ENCODE measurements at places on chromosomes 12 and 14. TPM values are rescaled to one million over a fixed set of nuclear protein-coding genes. Genes with fewer than 3 reads are reported as not detected.

Gene CLECL1
- 0.40 TPM for total RNA-seq

Gene CEBPE
- not detected for total RNA-seq

Gene PTPN6
- 44.8 TPM for total RNA-seq

Gene FGF23
- total RNA-seq, result not detected

Gene OR4K5
- not detected for total RNA-seq

Gene PACS2
- total RNA-seq, result 44.1 TPM

Gene FSCB
- total RNA-seq, result not detected

Gene NELL2
- total RNA-seq, result 2.1 TPM

Gene MYF6
- not detected for total RNA-seq

Gene KLRD1
- 1.1 TPM for total RNA-seq

Gene LRP1
- 123 TPM for total RNA-seq

DNA sequence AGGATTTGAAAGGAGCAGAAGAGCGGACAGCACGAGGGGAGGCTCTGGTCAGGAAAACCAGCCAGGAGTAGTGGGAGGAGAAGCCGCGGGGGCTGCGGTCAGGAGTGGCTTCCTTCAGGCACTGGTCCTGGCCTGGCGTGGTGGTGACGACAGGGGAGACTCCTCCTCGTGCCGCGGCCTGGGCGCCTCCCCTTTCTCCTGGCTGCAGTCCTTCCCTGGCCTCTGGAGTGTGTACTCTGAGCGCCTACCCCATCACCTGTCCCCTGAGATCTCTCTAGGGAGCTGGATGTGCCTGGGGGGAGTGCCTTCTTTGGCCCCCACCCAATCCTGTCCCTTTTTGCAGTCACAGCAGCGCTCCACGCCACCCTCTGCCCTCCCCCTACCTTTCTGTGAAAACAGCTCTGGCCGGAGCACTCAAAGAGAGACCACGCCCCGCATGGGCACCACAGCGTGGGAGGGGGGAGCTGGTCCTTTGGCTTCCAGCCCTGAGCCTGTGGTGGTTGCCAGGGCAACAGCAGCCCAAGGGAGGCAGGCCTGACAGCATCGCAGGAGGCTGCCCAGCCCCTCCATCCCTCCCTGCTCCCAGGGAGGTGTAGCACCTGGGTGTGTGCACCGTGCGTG is 125.9 kb downstream of the CALM1 start:
- no peak for DNase-seq

- no peak for DNase-seq
Observed at GRCh38 chr14:36916668-36917067, 255.0 kb downstream of the PAX9 start.

DNA sequence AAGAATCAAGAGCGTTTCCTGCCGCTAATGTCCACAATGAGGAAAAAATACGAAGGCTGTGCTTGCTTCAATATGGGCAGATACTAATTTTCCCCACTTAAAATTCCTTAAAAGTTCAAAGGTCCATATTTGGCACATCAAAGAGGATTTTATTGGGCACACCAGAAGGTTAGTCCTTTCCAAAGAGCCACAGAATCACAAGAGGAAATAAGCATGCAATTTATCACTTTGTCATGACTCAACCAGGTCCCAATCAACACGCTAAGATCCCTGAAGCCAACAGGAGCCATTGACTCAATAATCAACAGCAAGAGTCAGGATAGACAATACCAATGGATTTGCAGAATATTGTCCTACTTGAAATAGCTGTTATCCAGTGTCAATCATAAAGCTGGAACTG is 80.6 kb downstream of the MAP1LC3B2 start:
- DNase-seq, result no peak

- DNase-seq, result no peak
Observed at GRCh38 chr14:85947461-85948139, 417.7 kb downstream of the FLRT2 start.

- DNase-seq, result no peak
Observed at GRCh38 chr12:93585247-93585646, 12.8 kb downstream of the SOCS2 start.

DNA sequence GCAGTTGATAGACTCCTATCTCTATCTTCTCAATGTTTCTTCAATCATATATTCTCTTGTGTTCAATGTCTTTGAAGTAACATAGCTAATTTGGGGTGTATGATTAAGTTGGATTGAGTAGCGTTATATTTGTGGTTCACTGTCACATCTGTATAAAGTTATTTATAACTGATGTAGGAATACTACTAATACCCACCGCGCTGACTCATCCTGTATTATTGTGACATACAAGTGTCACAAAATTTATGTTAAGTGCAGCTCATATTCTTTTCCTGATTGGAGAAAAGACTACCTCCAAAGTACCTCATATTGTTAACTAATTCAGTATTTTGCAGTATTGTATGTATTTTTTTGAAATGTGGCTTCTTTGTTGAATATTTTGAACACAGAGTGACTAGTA is 940.8 kb downstream of the SLC6A15 start:
- no peak for DNase-seq

GRCh38 chr14:71498212-71498611 is 434.0 kb upstream of the RGS6 start:
- no peak for DNase-seq

DNA sequence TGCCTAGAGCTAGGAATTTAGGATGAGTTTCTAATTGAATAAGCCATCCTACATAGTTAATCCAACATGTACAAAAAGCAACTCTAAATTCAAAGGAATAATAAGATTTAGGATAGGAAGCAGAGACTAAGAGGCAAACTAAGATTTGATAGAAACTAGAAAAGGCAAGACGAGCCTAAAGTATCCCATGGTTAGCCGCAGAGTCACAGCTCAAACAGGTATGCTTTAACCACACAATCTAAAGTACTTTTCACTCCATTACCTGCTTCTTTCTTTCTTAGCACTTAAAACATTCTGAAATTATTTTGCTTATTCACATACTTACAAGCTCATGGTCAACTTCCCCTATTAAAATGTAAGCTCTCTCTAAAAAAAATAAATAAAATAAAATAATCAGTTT is 51.8 kb downstream of the OTOGL start:
- no peak for DNase-seq

GRCh38 chr14:24915958-24916595 is 133.9 kb downstream of the STXBP6 start:
- no peak for DNase-seq

DNA sequence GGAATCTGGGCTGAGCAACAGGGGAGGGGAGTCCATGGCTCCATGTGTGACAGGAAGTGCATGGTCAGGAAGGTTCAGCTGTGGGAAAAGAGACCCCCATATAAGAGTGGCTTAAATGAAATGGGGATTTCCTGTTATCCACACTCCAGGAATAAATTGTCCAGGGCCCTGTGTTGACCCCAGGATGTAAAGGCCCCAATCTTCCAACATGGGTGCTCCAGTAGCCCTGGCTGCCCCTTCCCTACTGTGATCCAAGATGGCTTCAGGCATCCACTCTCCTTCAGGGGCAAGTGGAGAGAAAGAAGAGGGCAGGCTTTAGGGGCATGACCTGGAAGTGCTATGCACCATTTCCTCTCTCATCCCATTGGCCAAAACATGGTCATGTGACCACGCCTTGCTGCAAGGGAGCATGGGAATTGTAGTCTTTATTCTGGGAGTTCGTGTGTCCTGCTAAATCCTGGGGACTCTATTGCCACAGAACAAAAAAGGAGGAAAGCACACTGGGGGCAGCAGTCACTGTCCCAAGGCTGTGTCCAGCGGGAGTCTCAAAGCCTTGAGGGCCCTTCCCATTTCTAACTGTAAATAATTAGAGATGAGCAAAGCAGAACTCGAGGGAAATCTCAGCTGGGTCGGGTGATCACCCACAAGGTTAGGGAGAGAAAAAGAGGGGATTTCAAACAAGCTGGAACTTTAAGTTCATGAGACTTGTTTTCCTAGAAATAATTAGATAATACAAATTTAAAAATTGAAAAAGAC is 289.2 kb downstream of the ADGRD1 start:
- no peak for DNase-seq

DNA sequence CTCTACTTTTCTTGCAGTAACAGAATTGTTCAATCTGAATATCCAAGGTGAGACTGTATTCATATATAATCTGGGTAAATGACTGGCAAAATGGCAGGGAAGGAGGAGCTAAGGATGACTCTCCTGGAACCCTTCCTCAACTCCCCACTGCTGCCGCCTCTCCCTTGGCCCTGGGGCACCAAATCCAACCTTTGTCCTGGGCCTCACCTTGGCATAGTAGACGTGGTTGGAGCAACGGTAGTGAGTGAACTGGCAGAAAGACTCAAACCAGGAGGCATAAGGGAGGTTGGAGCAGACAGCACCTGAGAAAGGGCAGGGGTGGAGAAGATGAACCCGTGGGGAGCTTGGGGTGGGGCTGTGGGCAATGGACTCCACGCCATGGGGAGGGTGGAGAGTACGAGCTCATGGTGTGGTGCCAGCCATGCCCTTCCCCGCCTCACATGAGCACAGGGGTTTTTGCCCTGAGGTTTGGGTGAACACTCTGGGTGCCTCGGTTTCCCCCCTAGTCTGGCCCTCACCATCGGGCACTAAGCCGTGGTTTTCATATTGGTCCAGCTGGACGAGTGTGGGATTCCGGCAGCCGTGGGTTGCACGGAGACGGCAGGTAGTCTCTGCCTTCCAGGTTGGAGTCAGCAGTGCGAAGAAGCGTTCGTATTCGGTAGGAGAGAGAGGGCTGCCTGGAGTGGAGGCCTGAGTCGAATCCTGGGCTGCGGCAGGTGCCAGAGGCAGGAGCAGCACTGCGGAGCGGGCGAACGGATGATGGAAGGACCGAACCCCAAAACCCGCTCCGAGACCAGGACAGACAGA is 753 bp downstream of the ACRBP start:
- DNase-seq, result no peak

GRCh38 chr14:74571441-74571841 is 40.6 kb downstream of the LTBP2 start:
- DNase-seq, result no peak

- peak; percentile 79 for DNase-seq
Observed at GRCh38 chr14:100388103-100389054, 65.2 kb downstream of the SLC25A47 start.

- no peak for DNase-seq
Observed at GRCh38 chr12:108671110-108671509, 37.4 kb upstream of the SELPLG start.

DNA sequence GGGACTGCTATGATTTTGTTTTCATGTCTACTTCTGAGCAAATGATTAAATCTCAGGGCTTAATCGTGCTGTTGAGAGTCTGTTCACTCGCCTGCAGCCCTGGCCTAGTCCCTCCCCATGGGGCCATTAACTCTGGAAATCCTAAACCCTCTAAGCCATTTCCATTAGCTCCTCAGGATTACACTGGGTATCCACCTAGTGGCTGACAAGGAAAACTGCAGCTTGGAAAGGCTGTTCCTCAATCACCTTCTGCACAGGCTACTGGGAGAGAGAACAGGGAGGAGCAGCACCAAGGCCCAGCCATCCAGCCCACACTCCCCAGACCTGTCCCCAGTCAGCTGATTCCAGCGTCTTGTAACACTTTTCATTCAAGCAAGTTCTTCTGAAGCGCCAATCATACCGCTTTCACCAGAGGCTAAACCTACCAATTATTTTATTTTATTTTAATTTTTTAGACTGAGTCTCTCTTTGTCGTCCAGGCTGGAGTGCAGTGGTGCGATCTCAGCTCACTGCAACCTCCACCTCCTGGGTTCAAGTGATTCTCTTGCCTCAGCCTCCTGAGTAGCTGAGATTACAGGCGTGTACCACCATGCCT is 48.7 kb downstream of the NEUROD4 start:
- DNase-seq, result peak; percentile 20
